ENCODE measurements at places on chromosomes 7 and 10. TPM values are rescaled to one million over a fixed set of nuclear protein-coding genes. Genes with fewer than 3 reads are reported as not detected.
A peak's percentile ranks its signal among the peaks of the same experiment; 100 is the strongest.

- no peak for DNase-seq
These were observed 270.7 kb downstream of the CACNA2D1 start for GRCh38 chr7:82172881-82173280.

GRCh38 chr10:116905845-116906210, 56.5 kb downstream of the ENO4 start:
- peak; percentile 58 for DNase-seq

- peak; percentile 76 for DNase-seq
These were observed 957 bp upstream of the ANKRD2 start for GRCh38 chr10:97571622-97572021.

DNA sequence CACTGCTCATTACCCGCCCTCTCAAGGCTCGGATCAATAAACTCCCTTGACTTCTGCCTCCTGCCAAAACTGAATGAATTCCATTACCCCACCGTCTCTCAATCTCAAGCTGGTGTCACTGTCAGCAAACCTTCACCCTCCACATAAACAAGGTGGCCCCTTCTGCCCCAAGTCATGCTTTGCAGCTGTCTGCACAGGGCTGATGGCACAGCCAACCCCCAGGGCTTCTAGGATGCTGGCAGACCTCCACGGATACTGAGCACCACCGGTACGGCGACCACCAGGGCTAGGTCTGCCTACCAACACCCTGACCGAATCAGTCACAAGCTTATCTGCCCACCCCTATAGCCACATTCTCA, 46.1 kb downstream of the PARD3 start:
- DNase-seq: no peak

DNA sequence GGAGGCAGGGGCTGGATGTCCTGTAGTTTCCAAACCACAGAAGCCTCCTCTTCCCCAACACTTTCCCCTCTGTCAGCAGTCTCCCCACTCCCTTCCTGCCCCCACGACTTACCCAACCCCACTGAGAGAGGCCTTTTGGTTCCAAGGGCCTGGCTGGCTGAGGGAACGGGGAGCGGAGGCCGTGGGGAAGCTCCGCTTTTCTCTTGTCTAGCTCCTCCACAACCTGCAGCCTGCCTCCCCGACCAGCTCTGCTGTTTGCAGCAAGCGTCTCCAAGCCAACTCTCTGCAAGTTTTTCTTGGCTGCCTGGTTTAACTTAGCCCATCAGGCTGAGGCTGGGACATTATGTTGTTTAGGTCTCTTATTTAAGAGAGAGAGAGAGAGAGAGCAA, 126.8 kb downstream of the NEURL1 start:
- DNase-seq: no peak

DNA sequence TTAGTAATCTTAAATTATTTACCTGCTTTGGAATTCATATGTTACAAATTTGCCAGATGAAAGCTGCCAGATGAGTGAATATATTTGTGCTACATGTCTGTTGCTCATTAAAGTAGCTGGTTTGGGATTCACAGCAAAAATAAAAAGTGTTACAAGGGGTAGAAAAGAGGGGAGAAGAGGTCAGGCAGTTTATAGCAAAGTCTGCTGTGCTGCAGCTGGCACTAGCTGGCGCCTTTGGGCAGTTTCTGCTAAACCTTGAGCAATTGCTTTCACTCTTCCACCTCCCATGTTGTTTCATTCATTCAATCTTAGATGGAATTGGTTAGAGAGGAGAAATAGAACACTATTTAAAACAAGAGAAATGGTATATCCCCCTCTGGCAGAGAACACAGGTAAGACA, 404.1 kb upstream of the LRGUK start:
- DNase-seq: peak; percentile 6

GRCh38 chr7:98930464-98930863, 52.1 kb downstream of the TRRAP start:
- DNase-seq: no peak

GRCh38 chr10:20313665-20314064, 497.4 kb downstream of the PLXDC2 start:
- DNase-seq: no peak

DNA sequence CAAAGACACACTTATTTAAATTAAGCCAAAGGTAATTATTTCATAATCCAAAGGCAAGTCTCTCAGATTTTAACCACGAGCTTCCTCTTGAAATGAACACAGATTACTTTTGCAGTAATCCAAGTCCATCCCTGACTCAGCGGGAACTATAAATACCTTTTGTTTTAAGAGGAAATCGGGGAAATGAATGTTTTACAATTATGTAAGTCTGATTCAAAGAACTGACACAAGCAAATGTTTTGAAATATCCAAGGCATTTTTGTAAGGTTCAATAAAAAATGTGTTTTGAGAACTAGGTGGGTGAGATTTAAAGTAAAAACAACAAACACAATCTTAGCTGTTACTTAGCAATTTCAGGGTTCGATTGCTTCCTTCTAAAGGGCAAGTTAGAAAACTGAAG, 179.8 kb upstream of the ASAH2 start:
- DNase-seq: no peak

- no peak for DNase-seq
These were observed 19.6 kb upstream of the AKR1C2 start for GRCh38 chr10:5023177-5023805.

DNA sequence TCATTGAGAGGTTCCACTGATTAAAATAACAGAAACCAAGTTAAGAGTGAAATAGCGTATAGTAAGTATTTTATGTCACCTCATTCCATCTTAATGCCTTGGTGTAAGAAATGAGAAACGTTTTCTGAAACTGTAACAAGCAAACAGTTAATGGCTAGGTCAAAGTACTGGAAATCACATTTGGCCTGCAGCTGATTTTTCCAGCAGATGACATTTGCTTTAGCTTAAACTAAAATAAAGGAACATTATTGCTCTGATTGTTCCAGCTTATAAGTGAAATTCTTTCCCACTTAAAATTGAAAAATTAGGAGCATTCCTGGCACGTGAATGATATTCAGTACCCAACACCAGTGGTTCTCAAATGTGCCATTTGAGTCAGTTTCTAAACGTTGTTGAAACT, 213.6 kb upstream of the DPP6 start:
- DNase-seq: no peak

DNA sequence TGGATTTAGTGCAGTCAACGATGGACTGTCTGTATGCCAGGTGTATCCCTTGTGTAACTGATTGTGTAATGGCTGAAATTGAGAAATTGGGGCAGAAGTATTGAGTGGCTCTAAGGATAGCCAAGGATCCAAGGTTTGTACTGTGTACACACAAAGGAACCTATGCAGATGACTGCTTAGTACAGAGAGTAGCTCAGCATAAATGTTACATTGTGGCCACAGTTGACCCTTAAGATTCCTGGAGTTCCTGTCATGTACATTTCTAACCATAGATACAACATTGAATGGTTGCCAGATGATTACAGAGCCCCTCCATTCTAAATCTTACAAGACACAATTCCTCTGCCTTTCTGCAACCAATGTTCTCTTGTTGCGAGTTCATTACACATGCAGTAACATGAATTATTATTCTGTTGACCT, 25.3 kb downstream of the CCDC126 start:
- peak; percentile 11 for DNase-seq

DNA sequence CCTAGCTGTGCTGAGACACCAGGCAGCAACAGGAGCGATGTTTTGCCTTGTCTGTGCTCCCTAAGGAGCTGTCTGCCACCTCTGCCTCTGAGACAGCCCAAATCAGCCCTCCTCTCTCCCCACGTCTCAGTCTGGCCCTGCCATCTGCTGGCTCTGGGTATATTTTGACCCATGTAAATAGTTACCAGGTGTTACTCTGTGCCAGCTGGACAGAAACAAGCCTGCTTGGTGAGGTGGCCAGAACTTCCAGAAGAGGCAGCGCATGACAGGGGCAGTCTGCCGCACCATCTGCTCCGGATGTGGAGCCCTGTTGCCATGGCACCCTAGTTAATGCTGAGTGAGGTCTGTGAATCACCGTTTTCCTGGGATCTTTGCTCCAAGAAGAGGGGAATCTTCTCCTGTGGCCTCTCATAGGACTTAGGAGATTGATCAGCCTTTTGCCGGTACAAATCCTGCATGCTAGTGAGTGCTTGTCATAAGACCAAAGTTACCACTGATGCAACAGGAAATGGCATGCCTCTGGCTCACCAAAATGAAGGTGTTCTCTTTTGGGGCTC, 31.8 kb downstream of the GSTO2 start:
- DNase-seq: peak; percentile 95

DNA sequence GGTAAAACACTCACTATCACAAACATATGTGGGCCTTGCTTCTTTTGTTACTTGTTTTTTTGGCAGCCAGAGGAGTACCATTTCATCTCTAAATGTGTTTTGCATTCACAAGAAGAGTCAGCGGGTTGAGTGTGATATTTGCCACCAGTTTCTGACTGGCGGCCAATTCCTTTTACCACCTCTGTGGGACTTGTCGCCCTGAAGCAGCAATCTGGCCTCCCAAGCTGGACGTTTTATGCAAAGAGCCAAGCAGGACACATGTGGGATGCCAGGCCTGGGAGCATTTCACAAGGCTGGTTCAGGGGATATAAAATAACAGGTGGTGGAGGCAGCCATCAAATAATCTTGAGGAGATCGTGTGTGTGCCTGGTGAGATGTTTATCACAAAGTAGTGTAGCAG, 61.8 kb upstream of the TRIL start:
- DNase-seq: no peak

DNA sequence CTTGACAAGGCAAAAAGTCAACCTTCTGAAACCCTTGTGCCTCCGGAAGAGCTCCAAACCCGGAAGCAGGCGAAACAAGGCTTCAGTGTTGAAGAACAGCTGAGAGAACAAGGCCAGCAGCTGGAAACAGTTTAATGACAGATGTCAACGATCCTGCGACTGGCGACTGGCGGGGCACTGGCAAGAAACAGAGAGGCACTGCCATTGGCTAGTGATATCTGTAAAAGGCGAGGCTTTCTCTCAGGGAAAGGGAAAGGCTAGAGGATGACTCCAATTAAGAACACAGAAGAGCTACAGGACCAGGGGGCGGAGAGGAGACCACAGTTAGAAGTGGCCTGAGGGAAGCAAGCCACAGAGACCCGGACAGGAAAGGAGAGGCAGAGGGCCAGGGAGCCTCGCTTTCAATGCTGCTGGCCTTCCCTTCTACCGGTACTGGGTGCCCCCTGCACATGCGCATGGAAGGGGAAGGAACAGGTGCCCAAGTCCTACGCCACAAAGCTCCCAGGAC, 19.4 kb downstream of the ITGB1 start:
- no peak for DNase-seq

- DNase-seq: no peak
These were observed 51.9 kb downstream of the BTAF1 start for GRCh38 chr10:91975438-91975837.

- no peak for DNase-seq
These were observed 503.6 kb upstream of the MGMT start for GRCh38 chr10:128963211-128964099.

DNA sequence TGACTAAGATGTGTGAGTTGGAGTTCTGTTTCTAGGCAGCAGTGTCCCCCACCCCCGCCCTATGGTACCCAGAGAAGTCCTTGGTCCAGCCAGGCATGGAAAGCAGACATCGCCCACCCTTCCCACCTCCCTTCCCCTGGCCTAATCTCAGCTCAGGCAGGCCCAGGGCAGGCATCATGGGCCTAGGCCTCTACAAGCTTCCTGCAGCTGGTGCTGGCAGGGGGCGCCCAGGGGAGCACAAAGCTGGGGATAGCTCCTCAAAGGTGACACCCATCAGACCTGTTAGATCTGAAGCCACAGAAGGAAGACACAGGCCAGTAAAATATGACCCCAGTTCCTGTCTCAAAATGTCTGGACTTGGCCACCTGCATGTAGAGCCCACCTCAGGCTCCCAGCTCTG, 18.9 kb upstream of the UNC5B start:
- no peak for DNase-seq

- peak; percentile 48 for DNase-seq
These were observed 7.5 kb upstream of the SH2D4B start for GRCh38 chr10:80530251-80530650.

- no peak for DNase-seq
These were observed 66.1 kb downstream of the FOXL3 start for GRCh38 chr7:356087-356486.

Gene PON1
- total RNA-seq: not detected

Gene WDR37
- 24.3 TPM for total RNA-seq

Gene TWIST1
- not detected for total RNA-seq

Gene WASHC2C
- total RNA-seq: 29.0 TPM

Gene NME8
- total RNA-seq: not detected

Gene INTS15
- 8.2 TPM for total RNA-seq

Gene TLX1
- not detected for total RNA-seq

All from renal cortical epithelial cell (primary cell).